ENCODE measurements at places on chromosomes 13 and 19.

DNA sequence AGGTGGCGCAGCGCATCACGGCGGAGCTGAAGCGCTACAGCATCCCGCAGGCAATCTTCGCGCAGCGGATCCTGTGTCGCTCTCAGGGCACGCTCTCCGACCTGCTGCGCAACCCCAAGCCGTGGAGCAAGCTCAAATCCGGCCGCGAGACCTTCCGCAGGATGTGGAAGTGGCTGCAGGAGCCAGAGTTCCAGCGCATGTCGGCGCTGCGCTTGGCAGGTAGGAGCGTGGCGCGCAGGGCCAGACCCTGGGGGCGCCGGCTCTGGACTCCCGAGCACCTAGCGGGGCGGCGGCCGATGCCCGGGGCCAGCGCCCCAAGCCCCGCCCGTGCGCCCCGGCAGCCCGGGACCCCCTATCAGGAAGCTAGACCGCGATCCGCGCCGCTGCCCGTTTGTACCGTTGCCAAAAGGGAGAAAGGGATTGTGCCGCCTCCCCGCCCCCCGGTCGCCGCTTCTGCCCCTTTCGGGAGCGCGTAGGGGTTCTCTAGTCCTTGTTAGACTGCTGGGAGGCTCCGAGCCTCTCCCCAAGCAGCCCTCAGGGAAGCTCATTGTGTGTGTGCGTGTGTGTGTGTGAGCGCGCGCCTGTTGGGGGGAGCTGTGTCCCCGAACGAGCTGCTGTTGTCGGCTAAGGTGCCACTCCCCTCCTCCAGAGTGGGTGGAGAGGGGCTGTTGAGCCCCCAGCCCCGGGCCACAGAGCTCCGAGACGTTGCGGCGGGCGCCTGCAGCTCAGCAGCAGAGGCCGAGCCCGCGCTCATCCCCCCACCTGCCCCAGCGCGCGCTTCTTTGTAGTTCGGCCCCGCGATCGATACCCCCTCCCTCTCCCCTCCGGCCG is 1.5 kb downstream of the ONECUT3 start:
- no peak for DNase-seq

GRCh38 chr19:12090807-12091206 is 26.3 kb downstream of the ZNF844 start:
- peak; percentile 83 for DNase-seq

GRCh38 chr13:83498481-83499190 is 383.6 kb downstream of the SLITRK1 start:
- DNase-seq, result no peak

- peak; percentile 62 for DNase-seq
Observed at GRCh38 chr19:57934820-57935665, at the start of gene ZNF418. ZNF418 (minus strand) TSS chr19:57935402; CDS start chr19:57933822, 1,580 bp downstream.

DNA sequence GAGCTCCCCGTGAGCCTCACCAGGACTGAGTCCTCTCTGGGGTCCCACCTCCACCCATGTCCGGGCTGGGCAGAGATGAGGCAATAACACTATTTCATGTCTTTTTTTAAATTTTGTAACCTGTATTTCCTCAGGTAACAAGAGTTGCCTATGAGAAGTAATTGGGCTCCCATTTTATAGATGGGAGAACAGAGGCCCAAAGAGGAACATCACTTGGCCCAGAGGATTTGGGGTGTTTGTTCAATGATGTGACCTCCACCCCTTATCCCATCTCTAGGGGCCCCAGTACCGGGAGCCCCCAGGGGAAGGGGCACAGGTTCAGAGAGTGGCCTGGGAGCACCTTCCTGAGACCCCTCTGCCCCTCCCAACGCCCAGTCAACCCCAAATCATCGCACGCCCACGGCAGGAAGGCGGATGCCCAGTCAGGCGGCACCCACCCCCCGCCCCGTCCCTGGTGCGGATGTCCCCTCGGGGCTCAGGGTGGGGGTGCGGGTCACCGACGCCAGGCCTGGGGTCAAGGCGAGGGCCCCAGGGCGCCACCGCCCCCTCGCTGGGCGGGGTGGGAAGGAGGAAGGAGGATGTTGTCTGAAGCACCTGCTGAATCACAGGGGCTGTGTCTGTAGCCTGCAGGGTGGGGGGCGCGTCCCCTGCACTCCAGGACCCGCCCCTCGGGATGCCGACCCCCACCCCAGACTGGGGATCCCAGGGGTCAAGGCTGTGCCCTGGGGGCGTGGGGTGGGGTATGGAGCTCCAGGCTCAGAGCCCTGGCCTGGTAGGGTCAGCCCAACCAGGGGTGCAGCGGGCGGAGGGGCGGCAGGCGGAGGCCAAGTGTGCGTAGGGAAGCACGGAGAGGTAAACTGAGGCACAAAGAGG is 9.0 kb upstream of the CIRBP start:
- no peak for DNase-seq

DNA sequence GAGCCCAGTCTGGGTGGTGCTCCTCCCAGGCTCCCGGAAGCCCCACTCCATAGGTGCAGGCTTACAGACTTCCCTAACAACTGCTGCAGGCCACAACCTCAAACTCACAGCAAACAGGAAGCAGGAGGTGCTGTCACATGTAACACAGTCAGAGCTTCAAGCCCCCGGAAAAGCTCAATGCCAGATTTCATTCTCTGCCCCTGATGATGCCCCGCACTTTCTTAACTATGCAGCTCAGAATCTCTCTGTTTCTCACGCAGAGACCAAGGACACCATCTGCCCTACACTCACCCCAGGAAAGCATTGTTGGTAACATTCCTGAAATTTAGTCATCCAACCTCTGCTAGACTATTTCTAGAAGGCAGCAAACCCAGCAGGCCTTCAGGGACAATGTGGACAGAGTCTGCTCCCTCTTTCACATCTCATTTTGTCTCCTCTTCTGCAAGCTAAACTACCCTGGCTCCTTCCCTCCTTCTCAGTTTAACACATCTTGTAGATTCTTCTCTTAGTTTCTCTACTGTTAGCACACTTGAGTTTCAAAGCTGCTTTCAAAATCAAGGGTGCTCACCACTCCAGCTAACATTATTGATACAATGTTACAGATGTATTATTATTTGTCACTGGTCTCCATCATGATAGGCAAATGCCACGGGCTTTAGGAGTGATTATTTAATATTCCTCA is 162.5 kb downstream of the KCTD12 start:
- DNase-seq, result peak; percentile 59

DNA sequence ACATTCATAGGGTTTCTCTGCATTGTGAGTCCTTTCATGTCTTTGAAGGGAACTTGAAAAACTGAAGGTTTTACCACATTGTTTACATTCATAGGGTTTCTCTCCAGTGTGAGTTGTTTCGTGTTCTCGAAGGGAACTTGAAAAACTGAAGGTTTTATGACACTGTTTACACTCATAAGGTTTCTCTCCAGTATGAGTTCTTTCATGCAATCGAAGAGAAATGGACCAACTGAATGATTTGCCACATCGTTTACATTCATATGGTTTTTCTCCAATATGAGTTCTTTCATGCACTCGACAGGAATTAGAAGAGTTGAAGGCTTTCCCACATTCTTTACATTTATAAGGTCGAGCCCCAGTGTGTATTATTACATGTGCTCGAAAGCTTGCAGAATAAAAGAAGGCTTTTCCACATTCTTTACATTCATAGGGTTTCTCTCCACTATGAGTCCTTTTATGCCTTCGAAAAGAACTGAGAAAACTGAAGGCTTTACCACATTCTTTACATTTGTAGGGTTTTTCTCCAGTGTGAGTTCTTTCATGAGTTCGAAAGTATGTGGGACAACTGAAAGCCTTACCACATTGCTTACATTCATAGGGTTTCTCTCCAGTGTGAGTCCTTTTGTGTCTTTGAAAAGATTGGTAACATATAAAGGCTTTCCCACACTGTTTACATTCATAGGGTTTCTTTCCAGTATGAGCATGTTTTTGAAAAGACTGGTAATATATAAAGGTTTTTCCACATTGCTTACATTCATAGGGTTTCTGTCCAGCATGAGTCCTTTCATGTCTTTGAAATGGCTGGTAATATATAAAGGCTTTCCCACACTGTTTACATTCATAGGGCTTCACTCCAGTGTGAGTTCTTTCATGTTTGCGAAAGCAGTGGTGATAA is 20.7 kb downstream of the ZNF14 start:
- no peak for DNase-seq

- no peak for DNase-seq
Observed at GRCh38 chr13:67048084-67048820, 181.9 kb downstream of the PCDH9 start.

GRCh38 chr13:47142105-47142504 is 245.3 kb upstream of the HTR2A start:
- no peak for DNase-seq

DNA sequence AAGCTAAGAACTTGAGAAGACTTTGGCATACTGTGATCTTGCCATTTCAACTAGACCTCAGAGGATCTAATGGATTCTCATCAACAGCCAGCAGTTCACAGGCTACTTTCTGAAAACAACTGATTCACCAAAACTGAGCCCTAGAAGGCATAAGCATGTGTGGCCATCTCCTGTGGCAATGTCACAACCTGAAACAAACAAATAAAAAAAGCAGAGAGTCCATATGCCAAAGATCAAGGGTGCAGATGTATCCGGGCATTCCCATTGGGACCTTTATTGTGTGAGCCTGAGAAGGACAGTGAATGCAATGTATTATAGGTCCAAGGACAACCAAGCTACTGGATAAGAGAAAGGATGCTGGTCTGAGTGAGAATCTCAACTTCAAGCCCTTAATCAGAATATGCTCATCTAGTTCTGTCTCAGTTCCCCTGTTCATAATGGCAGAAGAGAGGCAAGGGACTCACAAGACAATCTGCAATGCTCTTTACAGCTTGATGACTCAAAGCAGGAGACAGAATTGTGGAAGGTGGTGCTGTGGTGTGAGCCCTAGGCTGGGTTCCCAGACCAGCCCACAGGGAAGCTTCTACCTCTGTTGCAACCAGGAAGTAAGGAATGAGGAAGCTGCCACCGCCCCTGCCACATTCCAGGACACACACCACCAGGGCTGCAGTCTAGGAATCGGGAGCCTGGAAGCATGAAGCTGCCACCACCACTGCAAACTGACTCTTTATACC is 133.7 kb downstream of the RAP2A start:
- no peak for DNase-seq

DNA sequence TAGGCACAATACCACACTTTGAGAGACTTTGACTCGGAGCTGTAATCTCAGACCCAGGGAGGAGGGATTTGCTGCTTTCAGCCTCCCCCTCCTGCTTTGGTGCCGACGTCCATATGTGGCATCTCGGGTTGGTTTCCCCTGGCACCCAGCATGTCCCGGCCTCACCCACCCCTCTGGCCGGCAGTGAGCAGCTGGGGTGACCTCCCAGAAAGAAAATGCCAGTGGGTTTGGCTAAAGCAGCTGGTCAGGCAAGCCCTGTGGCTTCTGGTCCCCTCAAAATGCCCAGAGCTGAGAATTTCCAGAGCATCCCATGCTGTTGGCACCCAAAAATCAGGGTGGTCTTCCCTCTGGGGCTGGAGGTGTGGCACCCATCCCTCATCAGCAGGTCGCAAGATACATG is 34.1 kb downstream of the INSR start:
- no peak for DNase-seq

- DNase-seq, result no peak
Observed at GRCh38 chr13:103540382-103540765, 474.2 kb upstream of the SLC10A2 start.

DNA sequence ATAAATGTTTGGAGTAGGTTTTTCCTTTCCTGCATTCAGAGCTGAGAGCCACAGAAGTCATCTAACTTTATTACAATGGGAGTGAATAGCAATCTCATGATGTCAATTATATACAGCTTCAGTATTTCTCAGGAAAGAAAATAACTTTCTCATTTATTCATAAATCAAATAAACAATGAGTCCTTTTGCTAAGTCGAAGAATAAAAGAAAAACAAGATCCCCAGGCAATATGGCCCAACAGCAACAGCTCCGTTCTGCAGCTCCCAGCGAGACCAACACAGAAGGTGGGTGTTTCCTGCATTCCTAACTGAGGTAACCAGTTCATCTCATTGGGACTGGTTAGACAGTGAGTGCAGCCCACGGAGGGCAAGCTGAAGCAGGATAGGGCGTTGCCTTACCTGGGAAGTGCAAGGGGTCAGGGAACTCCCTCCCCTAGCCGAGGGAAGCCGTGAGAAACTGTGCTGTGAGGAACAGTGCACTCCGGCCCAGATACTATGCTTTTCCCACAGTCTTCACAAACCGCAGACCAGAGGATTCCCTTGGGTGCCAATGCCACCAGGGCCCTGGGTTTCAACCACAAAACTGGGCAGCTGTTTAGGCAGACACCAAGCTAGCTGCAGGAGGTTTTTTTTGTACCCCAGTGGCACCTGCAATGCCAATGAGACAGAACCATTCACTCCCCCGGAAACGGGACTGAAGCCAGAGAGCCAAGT is 128.2 kb downstream of the SLITRK1 start:
- no peak for DNase-seq

- DNase-seq, result no peak
Observed at GRCh38 chr13:52921194-52921593, 72.8 kb upstream of the PCDH8 start.

GRCh38 chr13:31468114-31468902 is 268.5 kb downstream of the B3GLCT start:
- DNase-seq, result no peak

DNA sequence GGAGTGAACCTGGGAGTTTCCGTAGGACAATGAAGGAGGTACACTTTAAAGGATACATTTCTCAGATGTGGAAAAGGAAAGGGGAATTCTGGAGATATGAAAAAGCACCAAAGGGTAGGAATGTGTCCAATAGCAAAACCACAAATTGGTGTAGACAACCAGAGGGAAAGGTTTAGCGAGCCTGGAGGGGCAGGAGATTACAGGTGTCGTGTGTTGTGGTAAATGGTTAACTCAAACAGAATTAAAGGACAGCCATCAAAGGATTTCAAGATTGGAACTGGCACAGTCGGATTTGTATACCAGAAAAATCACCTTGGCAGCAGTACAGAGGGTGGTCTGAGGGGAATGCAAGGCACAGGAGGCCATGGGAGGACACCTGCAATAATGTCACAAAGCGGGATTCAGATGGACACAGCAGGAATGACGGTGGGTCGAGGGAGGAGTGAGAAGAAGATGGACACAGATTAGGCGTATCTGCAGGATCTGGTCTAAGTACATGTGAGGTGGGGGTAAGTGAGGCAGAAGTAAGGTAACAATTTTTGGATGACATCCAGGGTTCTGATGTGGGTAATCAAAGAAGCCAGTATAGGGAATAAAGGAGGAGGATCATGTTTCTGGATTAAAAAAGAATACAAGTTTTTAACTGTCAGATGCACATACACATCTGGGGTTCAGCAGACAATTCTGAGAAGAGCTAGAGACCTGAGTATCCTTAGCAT is 361.6 kb downstream of the KLF12 start:
- no peak for DNase-seq

- DNase-seq, result no peak
Observed at GRCh38 chr19:16370641-16371391, 46.2 kb downstream of the KLF2 start.

GRCh38 chr13:66359910-66360552 is 870.1 kb downstream of the PCDH9 start:
- DNase-seq, result no peak

GRCh38 chr19:3359919-3360420 is 6.4 kb upstream of the NFIC start:
- DNase-seq, result no peak

GRCh38 chr13:110426735-110427134 is 119.7 kb downstream of the COL4A2 start:
- DNase-seq, result no peak

GRCh38 chr19:7268705-7269098 is 25.5 kb downstream of the INSR start:
- DNase-seq, result no peak

GRCh38 chr13:23636360-23636759 is 66.1 kb downstream of the TNFRSF19 start:
- DNase-seq, result no peak

GRCh38 chr13:47904891-47905290 is 96.2 kb downstream of the SUCLA2 start:
- DNase-seq, result no peak

- no peak for DNase-seq
Observed at GRCh38 chr19:7137120-7137519, 67.6 kb downstream of the ZNF557 start.

Measured in activated CD8-positive, alpha-beta memory T cell treated with anti-CD3 and anti-CD28 coated beads for 24 hours (primary cell).